ENCODE measurements at places on chromosomes 16 and 17.

DNA sequence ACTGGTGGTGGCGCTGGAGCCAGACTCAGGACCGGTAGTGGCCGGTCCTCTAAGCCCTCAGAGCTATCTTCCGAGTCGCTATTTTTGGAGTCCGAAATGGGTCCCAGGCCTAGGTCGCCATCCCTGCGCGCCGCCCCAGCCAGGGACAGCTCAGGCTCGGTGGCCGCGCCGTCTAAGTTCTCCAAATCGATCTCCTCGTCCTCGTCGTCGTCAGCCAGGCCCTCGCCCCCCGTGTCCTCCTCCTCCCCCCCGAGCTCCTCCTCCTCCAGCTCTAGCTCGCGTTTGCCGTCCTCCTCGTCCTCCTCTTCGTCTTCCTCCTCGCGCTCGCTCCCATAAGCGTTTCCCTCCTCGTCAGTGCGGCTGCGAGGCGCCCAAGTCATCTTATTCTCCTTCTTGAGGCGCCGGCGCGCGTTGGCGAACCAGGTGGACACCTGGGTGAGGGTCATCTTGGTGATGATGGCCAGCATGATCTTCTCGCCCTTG is 1.6 kb downstream of the IRX3 start:
- DNase-seq: peak; percentile 29

DNA sequence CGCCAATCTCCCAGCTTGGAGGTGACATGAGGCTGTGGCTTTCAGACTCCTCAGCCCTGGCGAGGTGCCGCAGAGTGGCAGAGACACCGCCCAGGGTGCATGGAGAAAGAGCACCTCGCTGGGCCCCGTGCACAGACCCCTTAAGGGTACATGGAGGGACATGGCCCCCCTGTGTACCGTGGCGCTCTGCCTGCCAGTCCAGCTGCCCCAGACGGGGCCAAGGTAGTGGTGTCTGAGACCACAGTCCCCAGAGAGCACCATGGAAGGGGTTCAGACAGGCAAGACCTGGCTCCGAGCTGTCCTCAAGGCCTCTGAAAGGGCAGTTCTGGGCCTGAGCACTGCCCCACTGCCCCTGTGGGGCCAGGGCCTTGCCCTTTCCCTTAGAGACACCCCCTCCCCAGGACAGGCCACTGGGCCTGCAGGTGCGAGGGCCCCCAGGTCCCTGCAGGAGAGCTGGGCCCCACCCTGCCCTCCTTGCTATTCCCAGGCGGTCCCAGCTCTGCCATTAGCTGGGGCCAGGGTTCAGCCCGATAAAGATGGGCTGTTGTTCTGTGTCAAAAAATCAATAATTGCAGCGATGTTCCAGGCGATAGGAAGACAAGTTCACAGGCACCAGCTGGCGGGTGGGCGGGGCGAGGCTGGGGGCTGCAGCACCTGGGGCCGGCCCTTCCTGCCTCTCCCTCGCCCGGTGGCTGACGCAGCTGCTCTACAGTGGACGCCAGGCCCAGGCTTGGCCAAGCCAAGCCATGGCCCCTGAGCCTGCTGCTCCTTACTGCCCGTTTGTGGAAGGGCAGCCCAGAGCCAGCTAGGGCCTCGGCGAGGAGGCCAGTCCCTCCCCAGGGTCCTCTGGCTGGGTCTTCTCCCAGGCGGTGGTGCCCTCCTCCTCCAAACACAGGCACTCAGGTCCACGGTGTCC is 51.7 kb downstream of the ZFPM1 start:
- no peak for DNase-seq

- DNase-seq: no peak
Observed at GRCh38 chr16:35628976-35629375, 2169.6 kb downstream of the TP53TG3F start.

- peak; percentile 75 for DNase-seq
Observed at GRCh38 chr16:46972429-46973206, 856 bp downstream of the DNAJA2 start.

DNA sequence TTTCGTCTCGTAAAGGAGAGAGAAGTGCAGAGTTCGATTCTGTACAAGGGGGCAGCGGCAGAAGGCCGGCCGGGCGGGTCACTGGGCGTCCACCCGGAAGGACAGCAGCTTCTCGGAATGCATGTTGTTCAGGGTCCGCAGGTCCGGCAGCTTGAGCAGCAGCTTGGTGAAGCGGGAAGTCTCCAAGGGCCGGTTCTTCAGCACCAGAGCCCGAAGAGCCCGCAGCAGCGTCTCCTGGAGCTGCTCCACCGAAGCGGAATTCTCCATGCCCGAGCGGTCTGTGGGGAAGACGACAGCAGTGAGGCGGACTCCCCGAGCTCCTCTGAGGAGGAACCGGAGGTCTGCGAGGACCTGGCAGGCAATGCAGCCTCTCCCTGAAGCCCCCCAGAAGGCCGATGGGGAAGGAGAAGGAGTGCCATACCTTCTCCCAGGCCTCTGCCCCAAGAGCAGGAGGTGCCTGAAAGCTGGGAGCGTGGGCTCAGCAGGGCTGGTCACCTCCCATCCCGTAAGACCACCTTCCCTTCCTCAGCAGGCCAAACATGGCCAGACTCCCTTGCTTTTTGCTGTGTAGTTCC is 7.3 kb downstream of the NR1D1 start:
- DNase-seq: no peak

DNA sequence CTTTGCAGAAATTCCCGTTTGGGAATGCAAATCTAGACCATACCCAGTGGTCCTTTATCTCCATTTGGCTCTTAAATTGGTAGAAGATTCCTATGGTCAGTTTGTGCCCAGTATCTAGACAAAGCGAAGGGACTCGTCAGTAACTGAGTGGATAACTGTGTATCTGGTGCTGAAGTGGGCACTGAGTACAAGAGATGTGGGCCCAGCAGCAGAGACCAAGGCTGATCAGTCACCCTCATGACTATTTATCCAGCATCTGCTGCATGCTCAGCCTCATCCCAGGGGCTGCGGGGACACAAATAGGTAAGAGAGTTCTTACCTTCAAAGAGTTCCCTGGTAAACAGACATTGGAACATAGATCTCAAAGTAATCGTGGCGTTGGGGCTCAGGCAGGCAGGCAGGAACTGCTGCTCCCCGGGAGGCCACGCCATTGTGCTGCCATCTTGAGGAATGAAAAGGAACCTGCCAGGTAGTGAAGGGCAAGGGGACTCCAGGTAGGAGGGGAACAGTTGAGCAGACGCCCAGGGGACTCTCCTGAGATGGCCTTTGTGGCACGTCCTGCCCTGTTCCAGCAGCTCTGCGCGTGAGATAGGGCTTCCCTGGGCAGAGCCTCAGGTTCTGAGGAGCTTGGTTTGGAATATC is 10.3 kb downstream of the NT5M start:
- DNase-seq: peak; percentile 86

GRCh38 chr17:82449131-82449882 is 1.2 kb downstream of the CYBC1 start:
- peak; percentile 79 for DNase-seq

- peak; percentile 34 for DNase-seq
Observed at GRCh38 chr17:38465391-38466345, 37.4 kb downstream of the ARHGAP23 start.

- no peak for DNase-seq
Observed at GRCh38 chr16:71811261-71811803, 2.7 kb upstream of the AP1G1 start.

- no peak for DNase-seq
Observed at GRCh38 chr17:57033296-57033695, 51.8 kb upstream of the AKAP1 start.

GRCh38 chr17:28524476-28525424 is 18.6 kb downstream of the FOXN1 start:
- no peak for DNase-seq

DNA sequence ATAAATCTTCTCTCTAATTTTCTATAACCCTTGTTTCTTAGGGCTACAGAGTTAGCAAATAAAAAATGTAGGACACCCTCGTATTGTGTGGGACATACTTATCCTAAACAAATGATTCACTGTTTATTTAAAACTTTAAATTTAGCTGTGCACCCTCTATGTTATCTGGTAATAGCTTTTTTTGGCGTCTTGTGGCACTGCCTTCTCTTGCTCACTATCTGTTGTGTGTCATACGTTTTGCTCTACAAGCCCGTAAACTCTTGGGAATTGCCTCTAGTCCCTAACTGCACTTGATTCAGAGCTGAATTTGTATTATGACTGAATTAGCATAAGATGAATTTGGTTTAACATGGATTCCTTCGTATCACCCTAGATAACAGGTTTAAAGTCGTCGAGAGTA is 144.3 kb upstream of the MYOCD start:
- no peak for DNase-seq

GRCh38 chr17:77491921-77492445 is 351.2 kb downstream of the SEC14L1 start:
- peak; percentile 76 for DNase-seq

DNA sequence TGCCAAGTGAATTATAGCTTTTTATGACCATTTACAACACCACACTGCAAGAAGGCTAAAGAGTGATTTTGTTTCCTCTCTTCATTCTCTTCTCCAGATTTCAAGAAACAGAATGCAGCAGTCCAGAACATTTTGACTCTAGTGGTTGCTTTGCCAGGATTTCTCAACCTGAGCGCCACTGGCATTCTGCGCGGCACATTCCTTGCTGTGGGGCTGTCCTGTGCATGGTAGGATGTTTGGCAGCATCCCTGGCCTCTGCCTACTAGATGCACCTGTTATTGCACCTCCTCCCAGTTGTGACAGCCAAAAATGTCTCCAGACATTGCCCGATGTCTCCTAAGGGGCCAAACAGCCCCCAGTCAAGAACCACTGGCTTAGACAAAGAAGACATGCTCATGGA is 25.7 kb upstream of the SLC39A11 start:
- DNase-seq: no peak

GRCh38 chr17:41891135-41892020 is 26.2 kb upstream of the KLHL11 start:
- no peak for DNase-seq

GRCh38 chr17:79991924-79992648 is 43.6 kb downstream of the TBC1D16 start:
- DNase-seq: no peak

DNA sequence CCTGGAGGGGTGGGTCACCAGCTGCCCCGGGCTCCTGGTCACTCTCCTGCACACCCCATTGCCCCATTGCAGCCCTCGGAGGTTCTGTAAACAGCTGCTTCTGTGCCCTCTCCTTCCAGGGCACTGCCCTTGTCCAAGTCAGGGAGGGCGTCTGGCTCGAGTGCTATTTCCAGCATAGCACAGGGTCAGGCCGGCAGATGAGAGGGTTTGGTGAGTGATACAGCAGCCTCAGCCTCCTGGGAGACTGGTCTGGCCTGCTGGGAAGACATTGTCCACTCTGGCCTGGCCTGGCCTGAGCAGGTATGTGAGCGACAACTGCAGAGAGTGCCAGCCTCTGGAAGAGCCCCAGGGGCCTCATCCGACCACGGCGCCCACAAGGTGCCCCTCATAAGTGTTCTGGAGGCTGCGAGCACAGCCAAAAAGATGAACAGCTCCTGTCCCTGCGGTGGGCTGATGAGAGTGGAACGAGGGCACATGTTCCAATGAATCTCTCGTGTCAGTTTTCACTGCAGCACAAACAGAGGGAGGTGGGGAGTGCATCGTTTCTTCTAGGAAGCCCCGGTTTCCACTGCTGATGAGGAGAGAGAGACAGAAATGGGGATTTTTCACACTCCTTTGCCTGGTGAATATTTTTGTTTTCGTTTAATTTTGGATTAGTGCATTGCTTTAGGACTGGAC is 105.8 kb upstream of the SDK2 start:
- no peak for DNase-seq

DNA sequence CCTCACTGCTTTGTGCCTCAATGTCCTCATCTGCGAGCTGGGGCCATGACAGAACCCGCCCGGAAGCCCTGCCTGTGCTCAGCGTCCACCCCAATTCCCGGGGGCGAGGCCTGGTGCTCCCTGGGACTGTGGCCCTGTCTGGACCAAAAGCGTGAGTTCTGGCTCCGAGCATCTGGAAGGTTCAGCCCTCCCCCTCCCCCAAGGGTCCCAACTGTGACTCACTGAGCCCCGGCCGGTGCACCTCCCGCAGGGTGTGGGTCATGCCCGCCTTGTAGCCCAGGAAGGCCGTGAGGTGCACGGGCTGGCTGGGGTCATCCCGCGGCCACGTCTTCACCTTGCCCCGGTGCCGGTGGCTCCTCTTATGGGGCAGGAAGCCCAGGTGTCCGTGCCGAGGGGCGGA is 755 bp downstream of the RPL3L start:
- no peak for DNase-seq

- no peak for DNase-seq
Observed at GRCh38 chr16:61366006-61366405, 670.2 kb downstream of the CDH8 start.

- no peak for DNase-seq
Observed at GRCh38 chr17:13560935-13561334, 40.8 kb downstream of the HS3ST3A1 start.

DNA sequence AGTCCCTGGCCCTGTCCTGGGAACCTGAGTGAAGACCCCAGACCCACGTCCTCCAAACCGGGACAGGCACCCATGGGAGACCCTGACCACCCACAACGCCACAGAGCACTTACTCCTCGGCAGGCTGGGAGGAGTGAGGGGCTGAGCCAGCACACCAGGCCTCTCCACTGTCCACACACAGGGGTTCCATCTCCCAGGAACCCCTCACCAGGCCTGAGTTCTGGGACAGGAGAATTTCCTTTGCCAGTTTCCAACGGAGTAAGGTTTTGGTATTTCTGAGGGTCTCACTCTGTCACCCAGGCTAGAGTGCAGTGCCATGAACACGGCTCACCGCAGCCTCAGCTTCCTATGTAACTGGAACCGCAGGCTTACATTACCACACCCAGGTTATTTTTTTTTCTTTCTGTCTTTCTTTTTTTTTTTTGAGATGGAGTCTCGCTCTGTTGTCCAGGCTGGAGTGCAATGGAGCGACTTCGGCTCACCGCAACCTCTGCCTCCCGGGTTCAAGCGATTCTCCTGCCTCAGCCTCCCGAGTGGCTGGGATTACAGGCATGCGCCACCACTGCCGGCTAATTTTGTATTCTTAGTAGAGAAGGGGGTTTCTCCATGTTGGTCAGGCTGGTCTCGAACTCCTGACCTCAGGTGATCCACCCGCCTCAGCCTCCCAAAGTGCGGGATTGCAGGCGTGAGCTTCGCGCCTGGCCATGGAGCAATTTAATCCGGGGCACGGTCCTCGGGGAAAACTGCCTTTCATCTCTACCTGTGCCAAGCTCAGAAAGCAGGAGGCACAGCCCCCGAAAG is 1.6 kb downstream of the PGAP6 start:
- no peak for DNase-seq
